Peyer's patch (tissue), 4 donors: ENCODE measurements at places on chromosomes 1 and 21. TPM values are rescaled to one million over a fixed set of nuclear protein-coding genes. Genes with fewer than 3 reads are reported as not detected.

DNA sequence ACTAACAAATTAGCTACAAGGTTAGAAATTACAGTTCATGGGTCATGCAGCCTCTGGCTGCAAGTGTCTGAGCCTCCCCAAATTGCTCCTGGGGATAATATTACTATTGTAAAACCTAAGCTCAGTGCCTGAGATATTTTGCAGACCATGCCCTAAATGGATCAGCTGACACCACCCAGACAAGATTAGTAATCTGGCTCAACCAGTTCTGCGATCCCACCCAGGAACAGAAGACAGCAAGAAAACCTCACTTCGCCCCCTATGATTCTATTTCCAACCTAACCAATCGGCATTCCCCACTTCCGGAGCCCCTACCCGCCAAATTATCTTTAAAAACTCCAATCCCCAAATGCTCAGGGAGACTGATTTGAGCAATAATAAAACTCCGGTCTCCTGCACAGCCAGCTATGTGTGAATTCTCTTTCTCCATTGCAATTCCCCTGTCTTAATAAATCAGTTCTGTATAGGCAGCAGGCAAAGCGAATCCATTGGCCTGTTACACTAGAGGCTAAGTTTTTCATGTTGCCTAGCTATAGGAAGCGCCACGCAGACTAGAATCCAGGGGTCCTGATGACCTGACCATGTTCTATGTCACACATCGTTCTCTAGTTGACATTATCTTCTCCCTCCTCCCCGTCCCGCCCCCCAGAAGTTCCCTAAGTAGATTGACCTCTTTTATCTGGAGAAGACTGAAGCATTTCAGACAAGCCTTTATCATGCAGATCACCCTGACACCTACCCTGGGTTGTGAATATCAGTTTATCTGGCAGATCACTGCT lies 22.4 kb upstream of the ZFYVE9 start:
- no peaks in the 10 kb centered on the region for H3K27me3 ChIP-seq
- H3K4me1 ChIP-seq, result no peaks in the 10 kb centered on the region
- no peaks in the 10 kb centered on the region for H3K36me3 ChIP-seq
- no peak for DNase-seq
- H3K4me3 ChIP-seq, result no peak overlapping the region

DNA sequence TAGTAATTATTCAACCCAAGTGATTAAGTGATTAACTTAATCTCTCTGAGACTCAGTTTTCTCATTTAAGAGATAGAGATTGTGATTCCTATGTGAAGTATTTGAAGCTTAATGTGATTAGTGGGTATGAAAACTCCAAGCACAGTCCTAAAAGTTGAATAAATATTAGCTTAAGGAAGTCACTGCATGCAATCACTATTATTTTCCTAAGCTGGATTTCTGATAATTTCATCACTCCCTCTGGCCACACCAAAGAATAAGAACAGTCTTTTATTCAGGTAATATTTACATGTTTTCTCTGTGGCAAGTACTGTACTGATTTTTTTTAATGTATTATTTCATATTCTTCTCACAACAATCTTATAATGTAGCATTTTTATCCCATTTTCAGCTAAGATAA lies 31.1 kb downstream of the CD55 start:
- H3K27me3 ChIP-seq, result no peaks in the 10 kb centered on the region
- H3K4me1 ChIP-seq, result no peaks in the 10 kb centered on the region
- H3K4me3 ChIP-seq, result no peak overlapping the region
- H3K36me3 ChIP-seq, result no peaks in the 10 kb centered on the region

DNA sequence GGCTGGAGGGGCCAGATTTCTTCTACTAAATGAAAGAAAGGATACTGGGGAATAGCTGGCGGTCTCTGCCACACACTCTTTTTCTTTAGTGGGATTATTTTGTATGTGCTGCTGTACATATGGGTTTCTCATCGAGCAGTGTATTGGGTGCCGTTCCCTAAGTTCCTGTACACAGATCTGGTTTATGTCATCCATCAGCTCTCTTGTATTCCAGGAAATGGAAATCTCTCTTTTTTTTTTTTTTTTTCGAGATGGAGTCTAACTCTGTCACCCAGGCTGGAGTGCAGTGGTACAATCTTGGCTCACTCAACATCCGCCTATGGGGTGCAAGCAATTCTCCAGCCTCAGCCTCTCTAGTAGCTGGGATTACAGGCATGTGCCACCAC lies 27.0 kb upstream of the NID1 start:
- H3K27ac ChIP-seq, result no peak overlapping the region
- H3K27me3 ChIP-seq, result no peaks in the 10 kb centered on the region
- H3K4me1 ChIP-seq, result no peaks in the 10 kb centered on the region
- H3K4me3 ChIP-seq, result no peak overlapping the region

DNA sequence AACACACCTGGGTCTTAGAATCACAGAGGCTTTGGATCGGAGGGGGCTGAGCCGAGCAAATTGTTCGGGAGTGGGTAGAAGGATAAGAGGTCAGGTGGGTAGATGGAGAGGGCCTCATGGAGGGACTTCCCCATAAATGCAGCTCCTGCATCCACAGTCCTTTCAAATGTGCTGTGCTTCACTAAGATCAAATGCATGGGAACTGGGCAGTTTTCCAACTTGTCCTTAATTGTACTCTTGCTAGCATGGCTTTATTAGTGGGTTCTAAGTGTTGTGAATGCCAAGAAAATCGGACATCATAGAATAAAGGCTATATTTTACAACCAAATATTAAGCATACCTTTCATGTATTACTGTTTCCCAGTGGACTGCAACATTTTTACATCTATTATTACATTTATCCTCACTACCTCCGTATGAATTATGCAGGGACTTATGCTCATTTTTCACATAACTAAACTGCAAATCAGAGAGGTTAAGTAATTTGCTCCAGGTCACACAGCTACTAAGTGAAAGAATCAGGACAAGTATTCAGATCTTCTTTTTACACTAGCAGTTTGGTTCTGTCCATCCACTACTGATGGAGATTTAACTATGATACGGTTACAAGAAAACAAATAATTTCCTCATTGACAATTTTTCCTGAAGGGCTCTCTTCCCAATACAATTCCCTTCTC lies 174.5 kb upstream of the RUNX1 start:
- no peaks in the 10 kb centered on the region for H3K4me1 ChIP-seq
- H3K27me3 ChIP-seq, result no peaks in the 10 kb centered on the region

GRCh38 chr1:183911285-183911684 lies 106.4 kb downstream of the RGL1 start:
- H3K4me3 ChIP-seq, result no peak overlapping the region
- peak overlapping the region; percentile 8 for H3K27ac ChIP-seq
- H3K36me3 ChIP-seq, result no peaks in the 10 kb centered on the region
- no peaks in the 10 kb centered on the region for H3K4me1 ChIP-seq
- DNase-seq, result no peak
- H3K27me3 ChIP-seq, result no peaks in the 10 kb centered on the region

- DNase-seq, result no peak
- H3K27ac ChIP-seq, result no peak overlapping the region
- peaks cover 69% of the 10 kb centered on the region for H3K27me3 ChIP-seq
- no peaks in the 10 kb centered on the region for H3K36me3 ChIP-seq
- H3K4me3 ChIP-seq, result no peak overlapping the region
Observed at GRCh38 chr21:33027401-33028286, 1.9 kb downstream of the OLIG2 start.

DNA sequence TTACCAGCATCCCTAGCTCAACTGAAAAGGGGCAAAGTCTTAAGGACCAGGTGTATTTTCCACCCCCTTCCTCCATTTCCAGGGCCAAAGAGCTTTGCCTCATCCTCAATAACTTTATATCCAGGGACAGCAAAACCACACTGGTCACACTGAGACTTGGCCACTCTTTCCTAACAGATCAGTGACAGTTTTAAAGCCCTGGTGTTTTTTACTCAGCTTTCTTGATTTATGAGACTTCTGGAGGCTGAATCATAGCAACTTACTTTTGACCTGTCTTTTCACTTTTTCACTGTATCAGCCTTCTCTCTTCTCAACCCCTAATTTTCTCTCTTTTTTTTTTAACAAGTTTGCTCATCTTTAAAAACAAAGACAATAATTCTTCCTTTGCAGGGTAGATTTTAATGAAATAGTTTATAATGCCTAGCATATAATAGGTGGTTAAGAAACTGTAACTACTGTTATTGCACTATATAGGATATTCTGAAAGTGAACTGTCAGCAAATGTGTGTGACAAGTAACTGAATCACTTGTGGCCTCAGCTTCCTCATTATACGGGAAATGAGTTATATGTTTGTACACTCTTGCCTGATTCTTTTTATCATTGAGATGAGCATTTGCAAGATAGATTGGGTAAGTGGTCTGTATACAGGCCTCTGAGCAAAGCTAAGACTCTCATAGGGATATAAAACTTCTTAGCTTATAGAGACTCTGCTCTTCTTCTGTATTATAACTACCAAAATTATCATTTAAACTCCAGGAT lies 19.7 kb upstream of the DYNLT5 start:
- H3K36me3 ChIP-seq, result no peaks in the 10 kb centered on the region
- H3K4me1 ChIP-seq, result no peaks in the 10 kb centered on the region
- no peak overlapping the region for H3K27ac ChIP-seq
- H3K27me3 ChIP-seq, result no peaks in the 10 kb centered on the region

ANKRD35 gene
- 7.4 TPM for total RNA-seq
